Parietal lobe (tissue), 2 donors: ENCODE measurements at places on chromosomes 2 and 18. TPM values are rescaled to one million over a fixed set of nuclear protein-coding genes. Genes with fewer than 3 reads are reported as not detected.

The ZNF804A gene
- 24.1 TPM for total RNA-seq

The RNF125 gene
- 1.9 TPM for total RNA-seq

The SLC19A3 gene
- 3.1 TPM for total RNA-seq

The GALNT5 gene
- under 0.01 TPM for total RNA-seq

The GPR35 gene
- 2.5 TPM for total RNA-seq

The HPCAL1 gene
- 23.5 TPM for total RNA-seq
